Naive B cell (primary cell): ENCODE measurements at places on chromosomes 7 and 10. TPM values are rescaled to one million over a fixed set of nuclear protein-coding genes. Genes with fewer than 3 reads are reported as not detected.
A peak's percentile ranks its signal among the peaks of the same experiment; 100 is the strongest.

DNA sequence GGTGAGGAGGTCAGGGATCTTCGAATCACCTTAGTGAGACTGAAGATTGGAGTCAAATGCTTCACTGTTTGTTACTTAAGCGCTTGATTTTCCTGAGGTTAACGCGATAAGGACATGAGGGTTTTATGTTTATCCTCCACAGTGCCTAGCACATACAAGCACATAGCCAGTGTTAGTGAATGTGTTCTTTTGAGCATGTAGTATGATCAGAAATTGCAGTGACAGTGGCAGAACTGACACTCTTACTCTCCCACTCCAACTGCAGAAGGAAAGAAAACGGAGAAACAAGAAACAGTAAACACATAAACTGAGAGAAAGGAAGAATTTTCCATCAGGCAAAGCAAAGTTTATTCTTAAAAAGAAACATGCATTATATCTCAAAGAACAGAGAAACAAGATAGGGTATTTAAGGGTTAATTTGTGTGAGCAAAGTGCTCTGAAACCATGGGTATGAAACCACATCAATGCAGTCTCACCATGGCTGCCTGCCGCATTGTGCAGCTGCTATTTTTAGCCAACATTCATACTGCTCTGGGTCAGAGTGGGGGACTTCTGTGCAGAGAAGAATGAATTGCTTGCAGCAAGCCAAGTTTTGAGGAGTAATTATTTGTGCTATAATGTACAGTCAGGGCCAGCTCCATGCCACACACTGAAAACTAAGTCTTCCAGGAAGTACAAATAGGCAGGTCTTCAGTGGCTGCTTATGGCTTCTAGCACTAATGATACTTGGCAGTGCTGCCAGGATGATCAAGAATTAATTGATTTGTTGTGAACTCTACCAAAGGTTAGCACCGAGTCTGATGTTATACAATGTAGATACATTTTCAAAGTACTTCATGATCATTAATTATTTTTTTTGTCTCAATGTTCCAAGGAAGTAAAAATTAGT is 152.0 kb downstream of the MACC1 start:
- DNase-seq, result no peak

GRCh38 chr7:7181519-7182155 is 707 bp upstream of the C1GALT1 start:
- peak; percentile 79 for DNase-seq

DNA sequence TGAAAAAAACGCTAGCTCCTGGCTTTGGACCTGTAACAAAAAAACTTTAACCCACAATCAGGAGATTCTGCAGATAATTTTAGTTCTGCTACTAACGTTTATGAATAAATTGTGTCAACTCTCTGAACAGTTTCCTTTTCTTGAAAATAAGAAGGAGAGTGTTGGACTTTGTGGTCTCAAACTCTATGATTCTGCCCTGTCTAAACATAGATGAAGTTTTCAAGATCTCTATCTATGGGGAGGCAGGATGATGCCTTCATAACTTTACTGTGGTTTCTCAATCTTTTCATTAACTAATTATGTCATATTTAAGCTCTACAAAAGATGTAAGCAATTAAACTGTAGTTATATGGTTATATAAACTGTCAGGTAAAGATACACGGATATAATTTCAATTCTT is 162.0 kb downstream of the REEP3 start:
- DNase-seq, result no peak

The LOXL4 gene
- polyA plus RNA-seq, result 0.44 TPM

The DDC gene
- polyA plus RNA-seq, result not detected

GRCh38 chr10:103580430-103580829 is 86.9 kb downstream of the NEURL1 start:
- DNase-seq, result no peak

GRCh38 chr10:62811159-62811875 is 4.8 kb downstream of the EGR2 start:
- no peak for DNase-seq

DNA sequence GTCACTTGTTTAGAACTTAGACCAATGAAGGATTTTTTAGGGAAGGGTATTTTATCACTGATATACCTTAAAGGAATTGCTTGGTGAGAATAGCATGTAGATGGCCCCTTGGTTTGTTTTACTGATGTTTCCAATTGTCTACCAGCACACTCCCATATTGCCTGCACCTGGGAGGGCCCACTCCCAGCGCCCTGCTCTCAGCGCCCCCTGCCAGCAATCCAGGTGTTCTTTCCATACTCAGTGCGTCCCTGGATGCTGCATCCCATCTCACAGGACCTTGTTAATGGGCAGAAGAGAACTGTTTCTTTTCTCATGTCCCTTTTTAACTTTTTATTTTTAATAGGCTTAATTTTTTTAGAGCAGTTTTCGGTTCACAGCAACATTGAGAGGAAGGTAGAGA is 24.1 kb upstream of the SFRP5 start:
- no peak for DNase-seq

DNA sequence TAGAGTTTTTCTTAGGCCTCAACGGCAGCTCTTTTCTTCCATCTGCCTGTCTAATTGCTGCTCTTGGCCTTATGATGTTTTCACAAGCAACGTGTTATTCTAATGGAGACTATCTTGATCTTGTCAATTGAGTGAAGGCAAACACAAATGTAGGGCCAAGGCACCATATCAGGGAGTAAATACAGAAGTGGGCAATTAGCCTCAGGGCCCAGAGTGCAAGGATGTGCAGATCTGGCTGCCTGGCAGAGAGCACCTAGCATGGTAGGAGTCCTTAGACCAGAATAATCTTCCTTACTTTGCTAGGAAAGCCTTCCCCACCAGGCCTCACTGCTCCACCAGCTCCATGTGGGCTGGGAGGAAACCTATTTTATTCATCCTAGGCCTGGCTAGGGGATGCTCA is 590.9 kb downstream of the LRMDA start:
- no peak for DNase-seq

DNA sequence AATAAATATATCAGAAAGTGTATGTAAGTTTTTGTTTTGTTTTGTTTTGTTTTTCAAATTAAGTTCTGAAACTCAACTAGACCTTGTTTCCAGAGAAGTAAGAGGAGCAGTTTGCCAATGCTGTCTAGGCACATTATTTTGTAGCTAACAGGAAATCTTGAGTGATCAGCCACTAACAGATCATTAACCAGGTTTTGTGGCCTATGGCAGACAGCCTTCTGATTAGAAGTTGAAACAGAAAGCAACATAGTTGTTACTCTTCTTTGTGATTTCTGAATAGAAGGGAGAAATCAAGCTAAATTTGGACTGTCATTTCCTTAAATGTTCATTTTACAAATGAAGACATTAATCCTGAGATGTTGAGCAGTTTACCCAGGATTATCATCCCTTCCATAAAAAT is 142.6 kb downstream of the PLXDC2 start:
- no peak for DNase-seq

DNA sequence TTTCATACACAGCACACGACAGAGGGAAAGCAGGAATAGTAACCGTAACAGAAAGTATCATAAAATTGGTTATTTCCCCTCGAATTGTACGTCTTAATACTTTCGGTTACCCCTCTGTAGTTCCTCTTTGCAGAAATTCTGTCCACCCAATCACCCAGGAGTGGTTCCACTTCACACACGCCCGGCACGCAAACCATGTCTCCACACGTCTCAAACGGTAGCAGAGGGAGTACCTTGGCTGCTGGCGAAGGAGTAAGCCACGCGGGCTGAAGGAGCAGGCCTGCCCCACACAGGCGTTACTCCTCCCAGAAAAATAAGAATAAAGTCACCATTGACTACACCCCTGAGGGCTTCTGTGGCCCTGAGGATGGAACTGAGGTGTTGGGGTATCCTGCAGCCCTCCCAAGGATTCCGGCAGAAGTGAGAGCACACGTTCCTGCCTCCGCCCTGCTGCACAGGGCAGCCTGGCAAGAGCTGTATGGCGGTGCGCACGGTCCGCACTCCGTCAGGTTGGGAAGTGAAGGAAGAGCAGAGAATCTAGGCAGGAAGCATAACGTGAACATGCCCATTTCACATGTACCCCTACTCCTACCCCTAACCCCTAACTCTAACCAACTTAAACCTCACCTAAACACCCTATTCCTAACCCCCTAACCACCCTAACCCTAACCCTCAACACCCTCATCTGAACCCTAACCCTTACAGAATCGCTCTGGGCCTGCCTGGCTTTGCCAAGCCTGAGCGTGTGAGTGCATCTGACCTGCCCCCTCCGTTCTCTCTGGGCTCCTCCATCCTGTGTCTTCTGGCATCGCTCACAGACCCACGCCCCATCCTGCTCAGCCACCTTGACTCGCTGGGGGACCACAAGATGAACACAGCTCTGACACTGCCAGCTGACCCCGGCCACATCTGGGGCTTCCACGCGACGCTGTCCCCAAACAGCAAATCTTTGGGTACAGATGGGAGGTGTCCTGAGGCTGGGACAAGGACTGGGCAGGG is 18.2 kb downstream of the GPR146 start:
- DNase-seq, result peak; percentile 87

DNA sequence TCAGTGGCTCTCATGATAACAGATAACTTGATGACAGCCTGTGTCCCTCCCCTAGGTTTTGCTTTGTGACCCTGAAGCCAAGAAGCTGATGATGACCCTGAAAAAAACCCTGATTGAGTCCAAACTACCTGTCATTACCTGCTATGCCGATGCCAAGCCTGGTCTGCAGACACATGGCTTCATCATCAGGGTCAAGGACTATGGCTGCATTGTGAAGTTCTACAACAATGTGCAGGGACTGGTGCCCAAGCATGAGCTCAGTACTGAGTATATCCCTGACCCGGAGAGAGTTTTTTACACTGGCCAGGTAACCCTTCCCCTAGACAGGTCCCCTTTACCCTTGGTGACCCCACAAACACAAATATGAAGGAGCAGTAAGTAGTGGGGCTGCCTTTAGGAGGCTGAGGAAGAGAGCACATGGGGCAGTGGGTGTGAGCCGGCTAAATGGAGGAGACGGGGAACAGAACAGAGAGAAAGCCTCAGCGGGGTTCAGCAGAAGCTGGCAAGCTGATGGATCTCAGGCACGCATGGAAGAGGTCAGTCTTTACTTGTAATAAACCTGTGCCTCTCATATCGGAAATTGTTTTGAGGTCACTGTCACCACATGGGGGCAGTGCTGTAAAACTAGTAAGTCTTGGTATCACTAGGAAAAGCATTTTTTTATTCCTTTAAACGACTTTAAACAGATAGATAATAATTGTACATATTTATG is 20.2 kb downstream of the PDCD11 start:
- peak; percentile 28 for DNase-seq

DNA sequence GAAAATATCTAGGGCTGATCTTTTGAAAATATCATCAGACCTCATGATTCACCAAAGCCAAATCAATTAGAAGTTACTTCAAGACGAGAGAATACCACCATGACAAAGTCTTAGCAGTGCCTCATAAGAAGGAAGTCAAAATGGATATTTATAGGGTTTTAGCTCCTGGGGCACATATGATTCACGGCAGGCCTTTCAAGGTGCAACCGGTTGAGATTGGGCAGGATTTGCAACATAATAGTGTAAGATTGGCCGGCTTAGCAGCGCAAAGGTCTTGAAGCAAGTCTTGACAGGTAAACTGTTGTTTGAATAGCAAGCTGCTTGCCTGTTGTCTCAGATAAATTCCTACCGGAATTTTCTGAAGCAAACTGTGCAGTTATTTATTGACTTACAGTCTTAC is 17.5 kb downstream of the ADRB1 start:
- DNase-seq, result no peak

DNA sequence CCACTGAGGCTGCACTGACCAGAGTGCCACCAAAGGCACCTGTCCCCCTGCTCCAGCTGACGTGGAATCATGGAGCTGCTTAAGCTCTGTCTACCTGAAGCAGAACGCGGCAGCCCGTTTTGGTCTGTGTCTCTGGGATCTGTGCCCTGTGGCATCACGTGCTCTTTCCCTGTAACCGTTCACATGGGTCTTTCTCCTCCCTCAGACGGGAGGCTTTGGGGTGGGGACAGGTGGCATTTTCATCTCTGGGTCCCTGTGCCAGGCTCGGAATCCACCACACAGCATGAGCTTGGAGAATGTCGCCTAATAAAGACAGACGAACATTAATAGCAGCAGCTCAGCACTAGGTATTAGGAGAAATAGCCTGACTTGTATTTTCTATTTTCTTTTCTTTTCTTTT is 1.6 kb upstream of the ADAP1 start:
- DNase-seq, result no peak

- no peak for DNase-seq
Measured at GRCh38 chr7:134827889-134828288, 48.5 kb downstream of the CALD1 start.

GRCh38 chr10:110724937-110725336 is 80.8 kb downstream of the RBM20 start:
- DNase-seq, result no peak

DNA sequence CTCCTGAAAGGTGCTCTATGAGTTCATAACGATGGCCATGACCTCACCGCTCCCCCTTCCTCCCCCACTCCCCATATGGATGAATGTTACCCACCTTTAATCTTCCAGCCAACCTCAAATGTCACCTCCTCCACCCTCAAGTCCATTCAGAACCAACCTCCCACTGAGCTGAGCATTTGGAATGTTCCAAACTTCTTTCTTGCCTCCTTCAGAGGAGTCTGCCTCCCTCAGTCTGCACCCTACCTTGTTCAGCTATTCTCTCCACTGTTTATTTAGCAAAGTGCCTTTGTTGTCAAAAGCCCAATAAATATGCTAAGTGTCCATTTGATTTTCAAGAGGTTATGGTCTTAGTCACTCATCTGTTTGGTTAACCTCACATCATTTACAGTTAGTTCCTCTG is 22.9 kb upstream of the MTPAP start:
- no peak for DNase-seq
